ENCODE measurements at places on chromosomes 5 and 9. TPM values are rescaled to one million over a fixed set of nuclear protein-coding genes. Genes with fewer than 3 reads are reported as not detected.

GRCh38 chr5:162209005-162209605 lies 141.5 kb downstream of the GABRG2 start:
- no peak for DNase-seq

- peak; percentile 58 for DNase-seq
These were observed 13.9 kb downstream of the SLC31A2 start for GRCh38 chr9:113164536-113165300.

- no peak for DNase-seq
These were observed 36.8 kb downstream of the PTGES start for GRCh38 chr9:129716091-129716490.

DNA sequence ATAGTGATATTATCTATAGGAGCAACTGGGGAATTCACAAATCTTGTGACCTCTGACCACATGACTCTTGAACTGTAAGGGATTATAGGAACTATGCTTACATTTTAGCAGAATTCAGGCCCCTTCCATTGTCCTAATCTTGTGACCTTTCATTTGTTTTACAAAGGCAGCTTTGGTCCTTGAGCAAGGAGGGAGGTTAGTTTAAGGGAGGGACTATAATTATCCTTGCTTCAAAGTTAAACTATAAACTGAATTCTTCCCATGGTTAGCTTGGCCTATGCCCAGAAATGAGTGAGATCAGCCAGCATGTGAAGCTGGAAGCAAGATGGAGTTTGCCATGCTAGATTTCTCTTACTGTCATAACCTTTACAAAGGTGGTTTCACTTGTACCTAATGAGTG lies 51.2 kb downstream of the TARS1 start:
- DNase-seq, result no peak

DNA sequence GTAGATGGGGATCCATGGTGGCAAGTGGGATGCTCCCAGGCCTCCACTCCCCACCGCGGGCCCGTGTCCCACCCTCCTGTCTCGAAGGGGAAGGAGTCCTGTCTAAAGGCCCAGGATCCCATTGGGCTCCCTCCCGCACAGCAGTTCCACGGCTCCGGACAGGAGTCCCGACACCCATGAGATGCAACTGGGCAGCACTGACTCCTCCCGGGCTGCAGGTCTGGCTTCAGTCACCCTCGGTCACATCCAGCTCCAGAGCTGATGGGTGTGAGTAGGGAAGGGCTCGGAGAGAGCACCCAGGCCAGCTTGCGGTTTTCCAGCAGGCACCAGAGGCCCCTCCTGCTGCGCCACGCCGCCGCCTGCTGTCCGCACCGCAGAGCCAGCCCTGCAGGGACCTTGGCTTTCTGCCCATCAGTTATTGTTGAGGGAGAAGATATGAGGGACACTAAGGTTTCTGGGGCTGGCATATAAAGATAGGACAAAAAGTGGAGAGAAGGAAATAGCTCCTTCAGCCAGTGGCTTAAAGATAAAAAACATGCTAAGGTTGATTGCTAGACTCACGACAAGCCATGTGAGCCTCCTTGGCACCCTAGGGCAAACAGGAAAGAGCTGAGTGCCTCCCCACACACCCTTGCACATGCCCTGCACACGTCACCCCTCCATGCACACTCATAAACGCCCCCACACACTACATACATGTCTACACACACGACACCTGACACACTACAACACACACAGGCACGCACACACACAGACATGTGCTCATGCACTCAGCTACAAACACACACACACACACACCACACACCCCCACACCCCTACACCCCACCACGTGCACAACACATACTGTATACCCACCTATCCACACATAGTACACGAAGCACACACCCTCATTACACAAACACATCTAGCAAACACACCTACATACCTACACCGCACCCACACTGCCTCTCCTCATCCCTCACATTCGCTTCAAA lies 79.0 kb downstream of the AK8 start:
- peak; percentile 68 for DNase-seq

DNA sequence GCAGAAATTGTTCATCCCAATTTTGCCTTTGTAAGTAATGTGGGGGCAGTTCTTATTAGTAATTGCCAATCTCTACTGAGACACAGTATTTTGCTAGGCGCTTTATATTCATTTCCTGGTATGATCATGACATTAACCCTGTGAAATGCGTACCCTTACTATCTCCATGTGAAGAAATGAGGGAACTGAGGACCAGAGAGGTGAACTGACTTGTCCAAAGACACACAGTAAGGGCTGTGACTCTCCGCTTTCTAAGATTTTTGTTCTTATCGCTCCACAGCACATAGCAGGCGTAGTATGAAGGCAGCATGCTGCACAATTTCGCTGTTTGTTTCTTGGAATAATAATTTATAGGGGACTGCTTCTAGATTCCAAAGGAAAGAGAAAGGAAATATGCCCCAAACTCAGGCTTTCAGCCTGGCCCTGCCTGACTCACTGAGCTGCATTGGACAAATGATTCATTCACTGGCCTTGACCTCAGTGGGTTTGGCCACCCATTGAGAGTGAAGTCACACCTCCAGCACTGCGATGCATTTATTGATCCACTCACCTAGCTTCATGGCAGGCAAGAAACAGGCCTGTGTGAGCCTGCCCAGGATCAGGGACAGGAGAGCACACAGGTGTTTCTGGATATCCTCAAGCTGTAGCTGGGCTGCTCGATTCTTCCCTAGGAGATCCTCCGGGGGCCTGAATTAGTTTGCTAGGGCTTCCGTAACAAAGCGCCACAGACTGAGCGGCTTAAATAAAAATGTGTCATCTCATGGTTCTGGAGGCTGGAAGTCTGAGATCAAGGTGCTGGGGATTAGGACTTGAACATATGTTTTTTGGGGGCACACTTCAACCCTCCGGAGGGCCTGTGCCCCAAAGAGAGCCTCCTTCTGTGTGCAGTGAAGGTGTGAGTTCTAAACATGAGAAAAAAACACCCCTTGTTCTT lies 7.2 kb upstream of the DUSP1 start:
- DNase-seq, result no peak

DNA sequence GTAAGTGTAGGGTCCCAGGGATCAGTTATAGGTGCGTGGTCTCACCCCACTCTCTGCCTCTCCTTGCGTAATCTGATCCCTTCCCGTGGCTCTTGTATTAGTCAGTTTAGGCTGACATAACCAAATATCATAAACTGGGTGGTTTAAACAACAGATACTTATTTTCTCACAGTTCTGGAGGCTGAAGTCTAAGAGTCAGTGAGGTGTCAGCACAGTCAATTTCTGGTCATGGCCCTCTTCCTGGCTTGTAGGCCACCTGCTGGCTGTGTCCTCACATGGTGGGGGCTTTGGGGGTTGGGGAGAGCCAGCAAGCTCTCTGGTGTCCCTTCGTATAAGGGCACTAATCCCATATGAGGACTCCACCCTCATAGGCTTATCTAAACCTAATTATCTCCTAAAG lies 32.3 kb downstream of the CARTPT start:
- DNase-seq, result no peak

- DNase-seq, result no peak
These were observed 378.5 kb upstream of the IRX1 start for GRCh38 chr5:3217114-3217513.

DNA sequence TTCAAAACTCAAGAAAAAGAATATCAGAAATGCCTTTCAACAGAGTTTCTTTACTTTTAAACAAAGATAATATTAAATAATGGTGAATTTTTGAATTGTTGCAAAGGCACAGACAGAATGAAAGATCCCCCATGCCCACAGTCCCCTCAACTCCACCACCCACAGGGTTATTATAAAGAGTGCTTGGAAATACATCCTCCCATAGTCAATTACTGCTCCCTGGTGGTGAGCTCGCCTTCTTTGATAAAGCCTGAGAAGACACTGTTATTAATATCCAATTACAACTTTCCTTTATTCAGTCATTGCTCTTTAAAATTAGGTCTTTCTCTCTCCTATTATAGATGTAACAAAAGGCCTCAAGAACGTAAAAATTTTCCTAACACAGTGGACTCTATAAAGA lies 490.2 kb upstream of the RORB start:
- DNase-seq, result no peak

Gene CDH18
- total RNA-seq, result not detected

Gene TXNDC8
- not detected for total RNA-seq

Gene GBA2
- total RNA-seq, result 83.9 TPM

Gene SNCAIP
- 14.7 TPM for total RNA-seq

Gene DCAF12
- 20.6 TPM for total RNA-seq

Gene CCNI2
- total RNA-seq, result not detected

Gene LHX6
- 13.8 TPM for total RNA-seq

Gene ZNF879
- 5.7 TPM for total RNA-seq

Gene PCDHA9
- 0.36 TPM for total RNA-seq
